ENCODE measurements at places on chromosomes 2 and 18.

DNA sequence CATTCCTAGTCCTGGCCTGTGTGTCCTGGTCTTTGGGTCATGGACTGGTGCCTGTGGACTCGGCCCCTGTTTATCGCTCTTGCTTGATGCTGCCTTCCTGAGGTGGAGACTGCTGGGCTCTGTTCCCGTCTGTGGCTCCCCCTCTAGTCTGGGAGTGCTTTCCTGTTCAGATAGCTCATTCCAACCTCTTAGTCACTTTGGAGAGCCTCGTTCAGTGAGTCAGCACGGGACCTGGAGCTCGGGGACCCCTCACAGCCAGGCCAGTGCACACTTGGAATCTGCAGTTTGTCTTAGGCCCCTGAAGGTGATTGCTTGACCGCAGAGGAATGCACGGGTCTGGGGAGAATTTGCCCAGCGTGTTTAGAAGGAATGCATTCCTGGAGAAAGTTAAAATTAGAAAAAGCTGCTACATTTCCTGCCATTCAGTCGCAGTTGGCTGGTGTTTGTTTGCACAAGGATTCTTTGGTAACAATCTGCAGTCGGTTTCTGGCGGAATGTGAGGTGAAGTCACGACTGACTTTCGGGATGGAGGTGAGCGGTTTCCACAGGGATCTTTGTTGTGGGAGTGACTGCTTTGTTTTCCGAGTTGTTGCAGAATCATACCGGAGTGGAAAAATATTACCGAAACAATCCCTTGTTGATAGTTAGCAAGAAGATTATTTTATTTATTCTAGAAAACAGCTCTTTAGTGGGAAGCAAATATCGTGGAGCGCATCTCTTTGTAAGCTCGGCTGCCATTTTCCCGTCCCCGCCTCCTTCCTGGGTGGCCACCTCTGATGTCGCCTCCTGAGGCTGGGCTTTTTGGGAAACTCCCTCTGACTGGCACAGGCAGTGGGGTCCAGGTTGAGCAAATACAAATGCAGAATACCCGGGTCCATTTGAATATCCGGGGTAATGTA lies 29.6 kb downstream of the SH3BP4 start:
- DNase-seq: no peak

- no peak for DNase-seq
Measured at GRCh38 chr18:24190590-24190989, 51.7 kb downstream of the CABYR start.

DNA sequence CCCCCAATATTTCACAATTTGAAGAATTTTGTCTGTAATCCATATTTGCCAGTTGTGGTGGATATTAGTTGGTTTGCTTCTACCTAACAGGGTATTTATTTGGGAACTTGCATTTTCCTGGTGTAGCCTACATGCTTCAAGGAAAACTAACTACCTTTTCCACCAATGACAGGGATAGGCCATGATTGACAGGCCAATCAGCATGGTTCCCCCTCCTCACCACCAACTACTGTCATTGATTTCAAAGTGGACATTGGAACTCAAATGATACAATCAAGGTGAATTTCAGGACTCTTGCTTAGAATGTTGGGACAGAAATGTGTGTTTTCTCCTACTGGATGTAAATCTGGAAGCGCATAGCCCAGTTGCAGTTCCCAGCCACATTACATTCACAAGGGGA lies 10.1 kb upstream of the TANC1 start:
- DNase-seq: no peak

- DNase-seq: no peak
Measured at GRCh38 chr2:3972377-3972776, 269.0 kb downstream of the DCDC2C start.

DNA sequence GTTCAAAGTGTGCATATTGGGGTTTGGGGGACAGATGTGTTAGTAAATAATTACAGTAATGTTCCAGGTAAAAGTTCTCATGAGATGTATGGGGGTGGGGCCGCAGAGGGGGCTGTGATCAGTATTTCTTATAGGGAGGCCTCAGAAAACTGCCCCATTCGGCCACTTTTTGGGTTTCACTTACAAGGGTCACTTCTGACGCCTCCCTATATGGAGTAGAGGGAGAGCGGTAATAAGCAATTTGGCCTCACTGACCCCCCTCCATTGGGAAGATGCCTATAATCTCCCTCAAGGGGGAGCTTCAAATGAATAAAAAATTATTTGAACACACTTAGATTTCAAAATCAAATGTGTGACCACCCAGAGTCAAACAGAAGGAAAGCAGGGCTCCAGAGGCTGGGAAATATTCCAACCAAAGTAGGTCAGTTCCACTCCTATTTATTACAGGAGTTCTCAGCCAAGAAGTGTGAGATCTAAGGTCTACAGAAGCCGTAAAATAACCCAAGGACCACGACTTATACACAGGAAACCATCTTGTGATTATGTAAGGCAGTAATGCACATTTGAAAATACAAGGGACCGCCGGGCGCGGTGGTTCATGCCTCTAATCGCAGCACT lies 2.7 kb downstream of the SCTR start:
- DNase-seq: no peak

DNA sequence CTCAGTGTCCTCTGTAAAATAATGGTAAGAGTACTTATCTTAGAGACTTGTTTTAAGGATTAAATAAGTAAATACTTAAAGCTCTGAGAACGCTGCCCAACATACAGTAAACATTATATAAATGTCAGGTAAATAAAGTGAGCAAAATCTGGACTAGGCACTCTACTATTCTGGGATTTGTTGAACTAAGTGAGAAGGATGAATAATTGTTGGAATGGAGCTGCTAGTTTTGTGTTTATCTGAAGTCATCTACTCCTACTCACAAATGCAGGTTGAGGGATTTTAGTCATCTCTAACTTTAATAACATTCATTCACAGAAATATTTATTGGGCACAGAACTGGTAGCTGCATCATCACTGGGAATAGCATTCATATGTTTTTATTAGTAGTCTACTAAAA lies 103.4 kb downstream of the MEIS1 start:
- no peak for DNase-seq

DNA sequence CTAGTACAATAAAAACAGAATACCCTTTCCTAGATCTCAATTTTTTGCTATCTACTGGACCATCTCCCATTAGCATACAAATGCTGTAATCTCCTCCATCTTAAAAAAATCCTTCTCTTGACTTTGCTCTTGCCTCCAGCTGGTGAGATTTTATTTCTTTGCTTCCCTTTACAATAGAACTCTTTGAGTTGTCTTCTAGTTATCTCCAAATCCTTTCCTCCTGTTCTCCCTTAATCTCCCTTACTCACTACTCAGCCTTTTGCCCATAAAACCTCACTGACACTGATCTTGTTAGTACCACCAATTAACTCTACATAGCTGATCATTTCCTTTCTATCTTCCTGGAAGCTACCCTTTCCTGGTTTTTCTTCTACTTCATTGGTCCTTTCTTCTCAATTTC lies 63.5 kb upstream of the FRZB start:
- no peak for DNase-seq

DNA sequence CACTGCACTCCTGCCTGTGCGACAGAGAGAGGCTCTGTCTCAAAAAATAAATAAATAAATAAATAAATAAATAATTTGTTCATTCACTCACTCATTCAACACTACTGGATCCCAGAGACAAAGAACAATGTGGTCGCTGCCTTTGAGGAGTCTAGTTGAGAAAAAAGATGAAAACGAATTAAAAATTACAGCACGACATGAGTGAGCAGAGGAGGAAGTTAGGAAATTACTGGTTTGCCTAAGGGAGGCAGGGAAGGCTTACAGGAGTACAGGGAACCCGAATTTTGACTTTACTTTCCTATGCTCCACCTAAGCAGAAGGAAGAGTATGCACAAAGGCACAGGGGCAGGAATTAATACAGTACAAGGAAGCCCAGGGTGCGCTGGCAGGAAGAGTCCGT lies 4.2 kb upstream of the KCMF1 start:
- DNase-seq: no peak

- no peak for DNase-seq
Measured at GRCh38 chr2:70904371-70905216, 31.1 kb upstream of the ATP6V1B1 start.

DNA sequence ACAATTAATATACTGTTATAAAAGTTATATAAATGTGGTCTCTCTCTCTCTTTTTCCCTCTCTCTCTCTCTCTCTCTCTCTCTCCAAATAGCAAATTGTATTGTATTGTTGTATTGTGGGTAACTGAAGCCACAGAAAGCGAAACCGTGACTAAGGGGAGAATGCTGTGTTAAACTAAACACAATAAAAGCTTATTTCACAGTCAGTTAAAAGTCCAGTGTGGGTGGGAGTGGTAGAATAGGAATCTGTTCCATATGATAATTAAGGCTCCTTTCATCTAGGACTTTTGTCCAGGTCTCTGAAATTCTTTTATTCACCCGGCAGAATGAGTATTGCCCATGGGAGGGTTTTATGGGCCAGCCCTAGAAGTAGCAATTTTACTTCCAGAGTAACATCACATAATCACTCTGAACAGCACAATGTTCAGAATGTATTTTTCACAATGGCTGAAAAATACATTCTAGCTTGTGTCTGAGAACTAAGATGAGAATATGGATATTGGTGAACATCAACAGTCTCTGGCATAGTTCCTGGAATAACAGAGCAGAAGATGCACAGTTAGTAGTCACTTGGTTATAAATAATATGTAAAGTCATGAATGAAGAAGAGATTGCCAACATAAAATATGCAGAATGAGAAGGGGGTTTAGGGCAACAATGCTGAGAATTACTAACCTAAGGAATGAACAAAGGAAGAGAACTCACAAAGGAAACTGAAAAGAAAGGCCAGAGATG lies 399.1 kb downstream of the PLCL1 start:
- DNase-seq: no peak

DNA sequence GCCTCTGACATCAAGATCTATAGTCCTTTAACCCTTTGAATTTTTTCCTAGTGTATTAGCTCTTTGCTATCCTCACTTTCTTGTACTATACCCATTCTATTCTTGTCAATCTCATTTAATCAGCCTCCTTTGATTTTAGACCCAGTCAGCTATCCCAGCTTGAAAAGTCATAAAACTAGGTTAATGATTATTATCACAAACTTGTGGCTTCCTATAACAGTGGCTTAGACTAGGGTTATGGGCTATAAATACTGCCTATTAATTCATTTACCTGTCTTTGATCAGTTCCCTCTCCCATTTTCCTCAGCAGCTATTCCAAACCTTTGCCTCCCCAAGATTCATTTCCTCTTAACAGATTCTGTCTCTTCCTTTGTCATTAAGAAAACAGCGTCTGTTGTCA lies 174.8 kb downstream of the UBR3 start:
- no peak for DNase-seq

- no peak for DNase-seq
Measured at GRCh38 chr18:55106906-55107305, 147.6 kb upstream of the CCDC68 start.

DNA sequence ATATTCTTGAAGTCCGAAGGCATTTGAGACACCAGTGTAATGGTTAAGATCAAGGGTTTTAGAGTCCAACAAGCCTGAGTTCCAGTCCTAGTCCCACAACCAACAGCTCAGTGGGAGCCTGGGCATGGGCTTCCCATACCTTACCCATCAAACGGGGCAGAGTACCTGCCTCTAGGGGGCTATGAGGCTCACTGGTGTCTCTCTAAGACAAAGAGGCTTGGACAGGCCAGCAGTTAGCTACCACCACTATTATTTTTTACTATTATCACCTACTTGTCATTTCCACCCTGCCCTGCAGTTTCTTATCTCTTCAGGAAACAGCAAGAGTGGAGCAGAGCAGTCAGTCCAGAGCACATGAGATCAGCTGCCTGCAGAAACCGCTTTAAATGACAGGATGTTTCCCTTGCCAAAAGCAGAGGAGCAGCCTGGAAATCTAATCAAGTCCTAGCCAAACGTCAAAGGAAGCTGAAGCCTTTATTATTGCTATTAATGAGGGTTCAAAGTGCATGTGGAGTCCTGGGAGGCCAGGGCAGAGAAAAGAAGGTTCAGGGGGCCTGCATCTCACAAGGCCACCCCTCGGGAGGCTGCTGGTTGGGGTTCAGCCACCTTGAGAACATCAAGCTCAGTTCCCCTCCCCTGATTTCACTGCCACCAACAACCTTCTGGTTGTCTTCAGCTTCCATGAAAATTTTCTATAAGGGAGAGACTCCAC lies 66.6 kb downstream of the STPG4 start:
- no peak for DNase-seq

GRCh38 chr2:65382323-65382722 lies 50.1 kb downstream of the SPRED2 start:
- DNase-seq: no peak

DNA sequence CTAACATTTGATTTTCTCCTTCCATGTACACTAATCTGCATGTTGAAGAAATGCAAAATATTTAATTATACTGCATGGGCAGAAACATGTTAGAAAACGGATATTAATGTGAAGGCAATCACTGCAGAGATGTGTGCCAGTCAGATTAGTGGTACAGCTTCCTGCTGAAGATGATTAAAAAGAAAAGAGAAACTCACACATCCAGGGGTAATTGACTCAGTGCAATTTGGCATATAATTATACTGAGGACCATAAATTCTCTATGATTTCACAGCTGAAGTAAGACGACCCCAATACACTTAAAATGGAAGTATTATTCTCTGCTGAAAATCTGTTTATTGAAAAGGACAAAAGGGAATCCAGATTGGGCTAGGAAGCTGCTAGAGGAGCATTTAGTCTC lies 243.4 kb downstream of the TGIF1 start:
- no peak for DNase-seq

DNA sequence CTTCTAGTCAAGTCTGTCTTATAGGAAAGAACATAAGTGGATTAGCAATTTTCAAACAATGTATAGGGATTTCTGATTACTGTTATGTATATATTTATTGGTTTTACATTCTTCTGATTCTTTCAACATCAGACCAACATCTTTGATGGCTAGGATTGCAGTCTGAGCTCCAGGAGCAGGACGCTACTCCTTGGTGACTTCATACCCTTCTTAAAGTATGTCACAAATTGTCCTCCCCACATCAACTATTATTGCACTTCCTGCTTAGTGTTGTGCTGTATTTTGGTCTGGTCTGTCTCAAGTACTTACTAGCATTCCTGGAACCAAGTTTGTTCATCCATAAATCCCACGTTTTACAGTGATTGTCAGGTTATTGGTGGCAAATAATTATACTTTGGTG lies 49.0 kb downstream of the MAP2 start:
- no peak for DNase-seq

- no peak for DNase-seq
Measured at GRCh38 chr2:40625849-40626248, 174.0 kb upstream of the SLC8A1 start.

DNA sequence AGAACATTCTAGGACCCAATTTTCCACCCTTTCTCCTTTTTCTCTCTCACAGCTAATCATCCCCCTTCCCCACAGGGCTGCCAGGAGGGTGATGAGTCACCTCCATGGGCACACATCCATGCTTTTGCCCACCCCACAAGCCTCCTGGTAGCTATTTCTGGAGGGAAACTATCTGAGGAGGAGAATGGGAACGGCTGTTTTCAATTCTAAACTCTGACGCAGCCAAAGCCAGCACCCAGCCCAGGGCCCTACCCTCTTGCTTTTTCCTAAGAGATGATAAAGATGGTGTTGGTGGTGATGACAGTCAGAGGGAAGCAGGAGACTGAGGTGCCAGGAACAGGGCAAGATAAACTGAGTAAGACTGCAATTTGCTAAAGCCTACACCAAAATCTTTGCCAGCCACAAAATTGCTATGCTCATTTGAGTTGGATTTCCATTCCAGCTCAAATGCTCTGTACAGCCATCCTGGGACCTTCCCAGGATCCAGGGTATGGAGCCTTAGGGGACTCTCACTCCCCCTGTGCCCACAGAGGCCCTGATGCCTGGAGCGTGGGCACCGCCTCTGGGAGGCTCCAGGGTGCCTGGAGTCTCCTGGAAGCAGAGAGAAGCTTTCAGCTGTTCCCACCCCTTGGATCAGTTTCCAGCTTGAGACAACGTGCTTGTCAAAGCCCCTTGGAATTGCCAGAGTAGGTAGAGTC lies 62.0 kb upstream of the FZD7 start:
- no peak for DNase-seq

Data from activated CD4-positive, alpha-beta T cell treated with anti-CD3 and anti-CD28 coated beads, Interleukin-2, amount 50 U/mL, for 24 hours (primary cell).